ENCODE measurements at places on chromosomes 6 and 20.

DNA sequence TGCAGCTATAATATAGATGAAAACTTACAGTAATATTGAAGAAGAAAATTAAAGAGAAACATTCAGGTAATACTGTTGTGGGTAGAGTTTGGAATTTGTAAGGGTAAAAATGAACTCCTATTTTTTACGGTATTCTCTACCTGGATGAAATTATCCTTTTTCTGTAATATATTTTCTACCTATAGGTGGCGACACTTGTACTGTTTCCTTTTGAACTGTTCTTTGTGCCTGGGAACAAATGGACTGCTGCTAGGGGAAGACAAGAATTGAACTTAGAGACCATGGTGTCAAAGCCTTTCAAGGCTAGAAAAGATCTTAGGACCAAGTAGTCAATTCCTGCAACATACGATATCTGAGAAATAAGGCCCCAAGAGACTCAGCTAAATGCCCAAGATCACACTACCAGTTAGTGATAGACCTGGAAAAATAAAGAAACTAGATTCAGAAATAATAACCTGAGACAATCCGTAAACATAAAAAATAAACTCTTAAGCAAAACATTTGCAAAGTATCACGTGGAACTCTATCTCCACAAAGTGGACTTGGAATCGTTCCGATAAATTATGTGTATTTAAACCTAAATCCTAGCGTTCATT, 383.8 kb downstream of the TFAP2A start:
- DNase-seq: no peak

- DNase-seq: peak; percentile 68
Observed at GRCh38 chr20:20743511-20744169, 31.2 kb upstream of the RALGAPA2 start.

GRCh38 chr6:12101048-12101447, 88.9 kb downstream of the HIVEP1 start:
- DNase-seq: no peak

GRCh38 chr20:49685809-49686208, 27.9 kb downstream of the B4GALT5 start:
- no peak for DNase-seq

DNA sequence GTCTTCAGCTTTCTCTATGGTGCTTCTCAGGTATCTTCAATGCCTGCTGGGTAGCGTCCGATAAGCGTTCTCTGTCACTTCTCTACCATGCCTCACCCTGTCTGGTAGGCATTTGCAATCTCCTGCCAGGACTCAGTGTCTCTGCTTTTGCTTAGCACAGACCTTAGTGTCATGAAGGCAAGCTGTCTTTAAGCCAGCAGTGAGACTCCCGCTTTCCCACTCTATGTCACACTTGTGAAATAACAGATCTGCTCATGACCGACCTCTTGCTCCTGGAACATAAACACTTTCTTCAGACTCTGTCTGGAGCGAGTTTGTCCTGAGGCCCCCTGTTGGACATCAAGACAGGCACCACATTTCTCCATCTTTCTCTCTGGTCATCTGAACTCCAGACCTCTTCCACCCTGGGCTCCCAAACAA, 17.0 kb downstream of the ADGRB3 start:
- DNase-seq: no peak

GRCh38 chr20:49786196-49786595, 26.4 kb upstream of the SLC9A8 start:
- DNase-seq: no peak

DNA sequence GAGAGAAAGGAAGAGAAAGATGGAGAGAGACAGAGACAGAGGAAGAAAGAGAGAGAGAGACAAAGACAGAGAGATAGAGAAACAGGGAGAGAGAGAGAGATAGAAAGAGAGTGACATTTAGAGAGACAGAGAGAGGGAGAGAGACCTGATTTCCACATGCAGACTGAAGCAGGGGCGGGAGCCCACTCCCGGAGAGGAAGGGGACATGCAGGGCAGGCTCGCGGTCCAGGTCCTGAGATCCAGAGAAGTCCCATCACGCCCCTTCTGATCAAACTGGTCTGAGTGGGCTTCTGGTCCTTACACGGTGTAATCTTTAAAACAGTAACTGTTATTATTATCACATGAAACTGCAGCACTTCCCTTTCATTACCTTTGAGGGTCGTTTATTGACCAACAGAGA, 62.2 kb downstream of the PHACTR3 start:
- no peak for DNase-seq

- DNase-seq: no peak
Observed at GRCh38 chr20:17642404-17643269, 39.4 kb downstream of the RRBP1 start.

DNA sequence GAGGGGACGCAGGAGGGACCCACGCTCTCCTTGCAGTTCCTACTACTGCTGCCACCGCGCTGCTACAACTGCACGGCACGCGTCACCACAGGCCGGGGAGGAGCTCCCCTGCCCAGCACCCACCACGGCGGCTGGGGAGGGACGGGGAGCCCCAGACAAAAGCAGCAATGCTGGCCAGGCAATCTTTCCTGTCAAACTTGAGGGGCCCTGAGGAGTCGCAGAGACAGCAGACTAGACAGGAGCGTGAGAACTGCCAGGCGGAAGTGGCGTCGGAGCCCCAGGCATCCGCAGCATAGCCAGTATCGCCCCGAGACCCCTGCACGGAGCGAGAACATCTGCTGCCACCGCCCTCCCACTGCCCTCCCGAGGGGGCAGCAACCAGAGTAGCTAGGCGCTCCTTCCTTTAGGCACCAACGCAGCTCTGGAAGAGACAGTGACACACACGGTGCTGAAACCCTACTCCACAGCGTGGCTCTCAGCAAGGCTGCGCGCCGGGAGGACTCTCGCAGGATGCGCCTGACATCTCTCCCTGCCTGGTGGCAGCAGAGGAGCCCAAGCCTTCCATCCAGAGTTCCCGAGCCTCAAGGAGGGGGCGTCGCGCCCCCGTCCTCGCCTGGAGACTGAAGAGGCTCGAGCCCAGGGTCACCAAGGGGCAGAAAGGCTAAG, 2.2 kb downstream of the TAF4 start:
- no peak for DNase-seq

GRCh38 chr6:6820641-6821238, 232.2 kb downstream of the LY86 start:
- peak; percentile 83 for DNase-seq

- no peak for DNase-seq
Observed at GRCh38 chr6:79440598-79440997, 96.6 kb downstream of the LCA5 start.

GRCh38 chr6:52475307-52475706, 55.2 kb downstream of the EFHC1 start:
- DNase-seq: no peak

- DNase-seq: no peak
Observed at GRCh38 chr6:131918650-131919355, 32.4 kb downstream of the CCN2 start.

- DNase-seq: no peak
Observed at GRCh38 chr6:43292763-43293318, 5.2 kb upstream of the SLC22A7 start.

DNA sequence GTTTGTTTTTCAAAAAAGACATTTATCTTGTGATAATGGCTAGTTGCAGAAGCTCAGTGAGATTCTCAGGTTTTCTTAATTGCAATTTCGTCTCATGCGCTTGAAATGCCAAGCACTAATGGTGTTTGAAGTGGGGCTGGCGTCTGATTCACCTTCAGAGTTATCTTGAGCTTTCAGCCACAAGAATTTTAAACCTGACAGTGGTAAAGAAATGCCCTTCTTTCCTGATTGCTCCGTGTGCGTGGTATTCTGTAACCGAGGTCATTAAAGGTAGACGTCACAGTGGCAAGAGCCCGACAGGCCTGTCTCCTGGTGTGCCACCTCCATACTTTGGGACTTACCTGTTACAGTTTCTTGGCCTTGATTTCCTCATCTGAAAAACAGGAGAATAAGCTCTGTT, 126.5 kb upstream of the QKI start:
- DNase-seq: no peak

GRCh38 chr20:6007094-6007528, 46.7 kb downstream of the LRRN4 start:
- no peak for DNase-seq

GRCh38 chr6:154030646-154031045, 8.4 kb upstream of the OPRM1 start:
- DNase-seq: no peak
